Inflammatory macrophage treated with lipopolysaccharide for 4 hours (primary cell): ENCODE measurements at places on chromosomes 13 and 19.

DNA sequence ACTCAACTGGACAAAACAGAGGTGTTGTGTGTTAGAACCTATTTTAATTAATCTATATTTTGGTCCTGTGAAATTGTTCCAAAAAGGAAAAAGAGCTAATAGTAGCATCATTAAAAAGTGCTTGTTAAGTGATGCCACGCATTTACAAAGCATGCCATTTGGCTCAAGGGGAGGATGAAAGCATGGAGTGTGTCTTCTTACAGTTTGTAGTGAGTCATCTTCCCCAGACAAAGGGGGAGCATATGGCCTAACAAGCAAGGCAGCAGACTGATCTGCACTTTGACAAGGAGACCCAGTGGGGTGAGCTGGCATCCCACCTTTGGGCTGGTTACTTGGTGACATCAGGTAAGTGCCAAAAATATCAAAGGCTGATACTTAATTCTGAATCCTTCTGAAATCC, 297.0 kb downstream of the FGF9 start:
- DNase-seq: no peak

- DNase-seq: no peak
Measured at GRCh38 chr19:7975037-7975436, 30.4 kb downstream of the ELAVL1 start.

GRCh38 chr19:43464134-43464775, 1.2 kb downstream of the LYPD3 start:
- no peak for DNase-seq

DNA sequence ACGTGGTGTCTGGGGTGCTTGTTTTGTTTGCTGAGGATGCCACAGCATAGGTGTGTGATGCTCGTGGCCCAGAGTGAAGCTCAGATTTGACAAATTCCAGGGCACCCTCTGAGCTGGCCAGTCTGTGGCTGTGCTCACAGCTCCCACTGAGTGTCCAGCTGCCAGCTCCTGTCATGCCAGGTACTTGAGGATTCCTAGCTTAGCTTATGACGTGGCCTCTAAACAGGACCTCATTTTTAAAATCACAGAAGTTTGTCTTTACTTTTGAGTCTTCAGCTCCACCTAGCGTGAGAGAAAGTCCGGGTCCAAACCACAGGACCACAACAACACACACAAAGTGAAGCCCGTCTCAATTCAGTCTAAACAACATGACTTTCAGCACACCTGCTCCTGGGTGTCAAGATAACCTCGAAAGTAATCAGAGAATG, 117.3 kb downstream of the RAB20 start:
- DNase-seq: no peak

DNA sequence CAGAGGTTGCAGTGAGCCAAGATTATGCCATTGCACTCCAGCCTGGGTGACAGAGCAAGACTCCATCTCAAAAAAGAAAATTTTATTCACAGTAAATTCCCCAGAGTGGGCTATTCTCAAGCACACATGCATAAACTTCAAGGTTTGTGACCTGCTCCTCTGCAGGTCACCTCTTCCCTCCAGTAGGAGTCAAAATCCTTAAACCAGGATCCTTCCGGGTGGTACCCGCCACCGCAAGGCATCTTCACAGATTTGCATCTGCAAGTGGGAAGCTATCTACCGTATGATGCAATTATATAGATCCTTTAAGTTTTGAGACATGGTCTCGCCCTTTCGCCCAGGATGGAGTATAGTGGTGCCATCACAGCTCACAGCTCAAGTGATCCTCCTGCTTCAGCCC, 3.0 kb upstream of the ECH1 start:
- no peak for DNase-seq

GRCh38 chr13:92175330-92175729, 776.9 kb downstream of the GPC5 start:
- peak; percentile 54 for DNase-seq

DNA sequence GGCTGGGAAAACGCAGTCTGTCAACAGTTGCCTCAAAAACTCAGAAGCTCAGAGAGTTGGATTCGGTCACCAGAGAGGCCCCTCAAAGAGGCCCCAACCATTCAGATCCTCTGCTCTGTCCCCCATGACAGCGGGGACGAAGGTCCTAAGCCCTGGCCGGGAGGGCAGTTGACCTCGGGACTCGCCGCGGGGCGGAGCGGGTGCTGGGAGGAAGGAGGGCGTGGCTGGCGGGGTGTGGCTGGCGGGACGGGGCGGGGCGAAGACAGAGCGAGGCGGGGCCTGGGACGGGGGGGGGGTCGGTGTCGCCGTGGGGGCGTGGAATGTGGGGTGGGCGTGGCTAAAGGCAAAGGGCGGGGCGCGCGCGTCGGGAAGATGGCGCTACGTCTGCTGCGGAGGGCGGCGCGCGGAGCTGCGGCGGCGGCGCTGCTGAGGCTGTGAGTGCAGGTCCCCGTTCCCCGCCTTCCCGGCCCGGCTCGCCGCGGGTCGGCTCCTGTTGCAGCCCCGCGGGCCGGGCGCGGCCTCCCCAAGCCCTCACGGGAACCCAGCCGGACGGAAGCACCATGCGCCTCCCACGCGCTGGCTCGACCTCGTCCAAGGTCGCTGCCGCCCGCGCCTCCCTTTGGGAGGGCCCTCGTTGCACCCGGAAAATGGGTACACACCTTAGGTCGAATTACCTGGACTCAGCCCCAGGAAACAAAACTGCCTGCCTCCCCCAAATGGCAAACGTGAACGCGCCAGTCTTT, 105.2 kb downstream of the TM9SF2 start:
- peak; percentile 86 for DNase-seq

- DNase-seq: no peak
Measured at GRCh38 chr13:26531742-26532141, 25.7 kb upstream of the WASF3 start.

DNA sequence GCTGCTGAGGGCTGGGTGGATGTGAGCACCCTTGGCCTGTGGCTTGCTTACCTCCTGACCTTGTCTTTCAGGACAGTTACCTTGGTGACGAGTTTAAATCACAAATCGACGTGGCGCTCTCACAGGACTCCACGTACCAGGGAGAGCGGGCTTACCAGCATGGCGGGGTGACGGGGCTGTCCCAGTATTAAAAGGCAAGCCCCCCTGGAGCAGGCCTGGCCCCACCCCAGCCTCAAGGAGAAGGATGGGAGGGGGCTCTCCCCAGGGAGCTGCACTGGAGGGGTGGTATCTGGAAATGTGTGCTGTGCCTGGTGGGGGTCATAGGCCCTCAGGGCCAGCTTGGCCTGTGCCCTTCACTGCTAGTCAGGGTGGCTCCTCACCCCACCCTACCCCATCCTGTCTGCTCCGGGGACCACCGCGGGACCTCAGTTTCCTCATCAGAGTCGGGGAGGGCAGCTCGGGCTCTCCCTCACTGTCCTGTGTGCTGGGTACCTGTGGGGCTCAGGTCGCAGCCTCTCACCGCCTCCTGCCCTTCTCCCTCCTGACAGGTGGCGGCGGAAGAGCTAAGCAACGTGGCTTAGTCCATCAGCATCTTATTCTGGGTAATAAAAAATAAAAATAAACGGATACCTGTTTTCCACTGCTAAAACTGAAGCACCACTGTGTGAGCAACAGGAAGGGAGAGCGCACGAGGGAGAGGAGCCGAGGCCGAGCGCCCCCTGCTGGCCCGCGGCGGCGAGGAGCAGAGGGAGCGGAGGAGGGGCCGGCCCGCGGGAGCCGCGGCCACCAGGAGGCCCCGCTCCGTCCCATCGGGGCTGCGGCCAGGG, 29.8 kb downstream of the CERS1 start:
- peak; percentile 49 for DNase-seq

DNA sequence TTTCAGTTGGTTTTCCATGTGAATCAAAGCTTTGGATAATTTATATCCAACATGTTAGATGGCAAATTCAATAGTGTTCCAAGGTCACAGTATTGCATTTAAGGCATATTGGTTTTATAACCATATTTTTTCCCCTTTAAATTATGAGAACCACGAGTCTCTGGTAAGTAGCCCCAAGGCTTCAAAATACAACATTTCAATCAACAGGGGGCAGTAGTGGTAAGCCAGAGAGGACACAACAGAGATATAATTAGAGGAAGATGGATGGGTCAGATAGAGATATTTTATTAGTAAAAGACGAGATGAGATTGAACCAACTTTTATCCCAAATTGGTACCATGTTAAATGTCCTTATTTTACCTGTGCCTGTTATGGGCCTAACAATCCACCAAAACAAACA, 53.1 kb downstream of the KL start:
- DNase-seq: peak; percentile 13

- no peak for DNase-seq
Measured at GRCh38 chr19:45462174-45462573, 5.6 kb upstream of the FOSB start.

- no peak for DNase-seq
Measured at GRCh38 chr13:26476782-26477142, 80.7 kb upstream of the WASF3 start.

DNA sequence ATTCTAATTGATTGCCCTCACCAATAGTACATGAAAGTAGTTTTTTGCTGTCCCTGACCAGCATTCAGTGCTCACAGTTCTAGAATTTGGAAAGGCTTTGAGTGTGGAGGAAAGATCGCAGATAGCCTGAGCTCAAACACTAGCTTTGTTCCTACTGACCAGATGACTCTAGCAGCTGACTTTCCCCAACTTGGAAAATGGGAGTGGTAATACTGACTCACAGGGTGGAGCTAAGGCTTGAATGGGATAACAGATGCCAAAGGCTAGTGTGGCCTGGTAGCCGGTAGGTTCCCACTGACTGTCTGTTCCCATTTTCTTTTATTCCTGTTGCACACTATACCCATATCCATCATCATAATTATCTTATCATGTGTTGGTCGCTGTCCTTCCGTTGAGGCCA, 3.7 kb downstream of the ZSCAN22 start:
- peak; percentile 29 for DNase-seq

DNA sequence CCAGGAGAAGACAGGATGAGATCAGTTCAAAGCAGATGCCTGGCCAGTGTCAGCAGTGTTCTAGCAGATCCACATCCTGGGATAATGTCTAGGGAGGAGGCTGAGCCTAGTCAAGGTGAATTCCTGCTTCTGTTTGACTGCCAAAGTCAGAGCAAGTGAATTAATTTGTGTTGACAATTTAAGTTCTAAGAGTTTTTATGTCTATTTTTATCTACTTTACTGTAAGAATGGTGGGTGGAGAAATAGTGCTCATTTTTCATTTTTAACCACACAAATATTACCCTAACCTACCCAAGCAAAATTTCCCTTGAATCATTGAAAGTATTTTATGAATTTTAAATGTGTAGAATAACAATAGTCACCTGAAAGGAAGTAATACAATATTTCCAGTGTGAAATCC, 207.6 kb upstream of the SLC10A2 start:
- no peak for DNase-seq

DNA sequence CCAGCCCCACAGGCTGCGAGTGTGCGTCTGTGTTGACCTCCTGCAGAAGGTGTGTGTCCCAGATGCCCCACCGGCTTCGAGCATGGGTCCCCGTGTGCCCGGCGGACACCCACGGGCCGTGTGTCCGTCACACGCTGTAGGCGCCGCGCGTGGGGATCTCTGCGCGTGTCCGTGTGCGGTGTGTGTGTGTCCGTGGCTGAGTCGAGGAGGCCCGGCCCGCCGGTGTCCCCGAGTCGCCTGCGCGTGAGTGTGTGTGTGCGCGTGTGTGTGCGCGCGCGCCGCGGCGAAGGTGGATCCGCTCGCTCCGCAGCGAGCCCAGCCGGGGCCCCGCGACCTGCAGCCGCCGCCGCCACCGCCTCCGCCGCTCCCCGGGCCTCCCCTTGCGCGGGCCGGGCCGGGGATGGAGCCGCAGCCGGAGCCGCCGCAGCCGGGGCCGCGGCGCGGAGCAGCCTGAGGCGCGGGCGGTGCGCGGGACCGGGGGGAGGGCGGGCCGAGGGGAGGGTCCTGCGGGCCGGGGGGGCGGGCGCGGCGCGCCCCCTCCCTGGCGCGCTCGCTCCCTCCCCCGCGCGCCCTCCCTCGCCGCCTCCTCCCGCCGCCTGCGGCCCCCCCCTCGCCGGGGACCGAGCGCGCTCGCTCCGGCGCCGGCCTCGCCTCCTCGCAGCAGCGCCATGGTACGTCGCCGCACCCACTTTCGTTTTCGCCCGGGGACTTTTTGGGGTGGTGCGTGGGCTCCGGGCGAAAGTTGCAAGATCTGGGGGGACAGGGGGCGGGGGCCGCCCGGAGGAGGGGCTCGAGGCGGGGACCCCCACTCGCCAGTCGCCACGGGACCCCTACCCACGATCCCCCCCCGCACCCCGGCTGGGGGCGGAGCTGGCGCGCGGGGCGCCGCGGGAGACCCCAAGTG, 7.1 kb upstream of the NFIC start:
- DNase-seq: peak; percentile 61

DNA sequence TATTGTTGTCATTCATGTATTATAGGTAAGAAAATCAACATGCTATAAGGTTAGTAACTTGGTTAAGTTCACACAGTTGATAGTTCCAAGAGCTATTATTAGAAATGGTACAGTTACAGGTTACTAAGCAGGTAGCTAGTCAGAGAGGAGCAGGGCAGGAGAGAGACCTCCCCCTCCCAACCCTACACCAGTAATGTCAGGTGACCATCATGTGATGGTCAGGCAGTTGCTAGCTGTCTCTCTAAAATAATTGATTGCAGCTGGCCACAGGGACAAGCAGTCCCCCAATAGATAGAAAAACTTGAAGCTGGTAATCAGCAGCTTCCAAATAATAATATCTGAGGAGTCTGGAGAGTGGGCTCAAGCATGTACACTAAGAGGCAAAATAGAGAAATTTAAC, 14.6 kb downstream of the SLITRK1 start:
- DNase-seq: no peak

DNA sequence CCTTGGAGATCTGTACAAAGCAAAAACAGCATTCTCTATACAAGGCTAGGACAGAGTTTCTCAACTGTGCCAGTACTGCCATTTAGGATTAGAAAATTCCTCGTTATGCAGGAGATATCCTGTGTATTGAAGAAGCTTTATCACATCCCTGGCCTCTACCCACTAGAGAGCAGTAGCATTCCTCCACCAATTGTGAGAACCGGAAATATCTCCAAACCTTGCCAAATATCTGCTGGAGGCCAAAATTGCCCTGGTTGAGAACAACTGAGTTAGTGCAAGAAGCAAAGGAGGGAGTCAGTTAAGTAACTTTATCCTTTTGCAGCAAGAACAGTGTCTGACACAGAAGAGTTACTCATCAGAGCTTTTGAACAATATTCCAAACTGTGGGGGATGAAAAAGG, 16.2 kb upstream of the FREM2 start:
- DNase-seq: no peak
